ENCODE measurements at places on chromosomes 5 and 9. TPM values are rescaled to one million over a fixed set of nuclear protein-coding genes. Genes with fewer than 3 reads are reported as not detected.

Gene RICTOR
- total RNA-seq: 31.2 TPM

Gene TAS2R1
- total RNA-seq: not detected

Gene CCDC192
- total RNA-seq: not detected

DNA sequence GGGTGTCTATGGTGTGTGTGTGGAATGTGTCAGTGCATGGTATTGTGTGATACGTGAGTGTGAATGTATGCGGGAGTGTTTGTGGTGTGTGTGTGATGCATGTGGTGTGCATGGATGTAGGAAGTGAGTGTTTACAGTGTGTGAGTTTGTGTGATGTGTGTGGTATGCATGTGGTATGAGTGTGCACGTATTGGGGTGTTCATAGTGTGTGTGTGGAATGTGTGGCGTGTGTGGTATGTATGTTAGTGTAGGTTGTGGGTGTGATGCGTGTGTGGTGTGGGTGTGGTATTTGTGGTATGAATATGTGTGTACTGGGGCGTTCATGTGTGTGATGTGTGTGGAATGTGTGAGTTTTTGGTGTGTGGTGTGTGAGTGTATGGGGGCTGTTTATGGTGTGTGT, 40.1 kb upstream of the BICD2 start:
- DNase-seq: no peak

- DNase-seq: no peak
Observed at GRCh38 chr9:34997379-34997781, 7.8 kb downstream of the DNAJB5 start.

Gene FSTL4
- not detected for total RNA-seq

- DNase-seq: no peak
Observed at GRCh38 chr5:149869411-149869821, 75.2 kb downstream of the PDE6A start.

Gene GAPT
- not detected for total RNA-seq

DNA sequence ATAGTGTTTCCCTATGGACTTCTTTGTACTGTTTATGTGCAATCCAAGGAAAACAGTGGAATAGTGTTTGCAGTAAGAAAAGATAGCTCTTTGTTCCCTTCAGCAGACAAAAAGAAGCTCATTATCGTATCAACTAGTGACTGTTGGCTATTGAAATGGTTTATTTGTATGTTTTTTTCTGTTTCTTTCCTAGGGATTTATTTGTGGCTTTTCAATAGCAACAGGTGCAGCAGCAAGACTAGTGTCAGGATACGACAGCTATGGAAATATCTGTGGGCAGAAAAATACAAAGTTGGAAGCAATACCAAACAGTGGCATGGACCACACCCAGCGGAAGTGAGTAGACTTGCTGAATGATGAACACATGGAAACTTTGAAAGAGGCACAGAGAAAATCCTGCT, 65.1 kb downstream of the SLC44A1 start:
- DNase-seq: no peak

DNA sequence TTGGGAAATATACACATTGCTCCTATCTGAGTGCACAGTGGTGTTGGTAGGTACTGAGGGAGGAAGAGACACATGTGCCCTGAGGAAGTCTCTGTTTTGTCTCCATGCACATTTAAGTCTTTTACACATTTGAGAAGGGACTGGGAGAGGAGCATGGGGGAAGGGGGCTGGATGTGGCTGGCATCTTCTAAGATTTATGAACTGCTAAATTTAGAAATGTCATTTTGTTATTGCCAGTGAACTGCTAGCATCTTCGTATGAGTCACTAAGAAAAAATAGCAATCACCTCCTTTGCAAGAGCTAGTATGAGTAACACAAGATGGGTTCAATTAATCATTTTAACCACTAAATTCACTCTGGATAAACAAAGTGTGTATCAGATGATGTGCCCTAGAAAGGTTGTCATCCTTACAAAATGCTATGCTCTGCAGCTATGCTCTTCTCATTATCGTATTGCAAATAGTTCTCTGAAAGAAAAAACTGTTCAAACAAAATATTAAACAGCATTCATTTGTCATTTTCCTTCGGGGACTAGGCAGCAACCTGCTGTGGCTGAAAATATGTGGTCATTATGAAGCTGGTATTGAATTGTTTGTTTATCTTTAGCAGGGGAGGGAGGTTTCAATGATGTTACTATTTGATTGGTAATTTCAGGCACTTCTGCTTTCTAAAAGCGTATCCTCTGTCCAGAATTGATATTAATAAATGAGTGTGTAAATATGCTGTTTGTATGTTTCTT, 236.5 kb downstream of the DMRTA1 start:
- DNase-seq: no peak

Gene SHROOM1
- total RNA-seq: 3.2 TPM

GRCh38 chr5:67170767-67171166, 25.8 kb downstream of the CD180 start:
- DNase-seq: no peak

Gene IL5
- total RNA-seq: not detected

Gene PCA3
- total RNA-seq: not detected

Gene IFNK
- not detected for total RNA-seq

DNA sequence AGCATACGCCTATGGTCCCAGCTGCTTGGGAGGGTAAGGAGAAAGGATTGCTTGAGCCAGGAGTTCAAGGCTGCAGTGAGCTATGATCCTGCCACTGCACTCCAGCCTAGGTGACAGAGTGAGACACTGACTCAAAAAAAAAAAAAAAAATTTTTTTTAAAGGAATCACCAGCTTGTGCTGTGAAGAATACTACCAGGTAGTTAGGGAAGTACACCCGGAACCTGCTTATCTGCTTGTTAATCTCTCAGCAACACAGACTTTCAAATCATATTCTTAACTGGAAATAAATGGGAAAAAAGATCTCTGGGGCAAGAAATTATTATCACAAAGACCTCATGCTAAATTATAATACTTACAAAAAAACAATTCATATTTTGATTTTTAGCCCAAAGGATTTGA, 26.4 kb upstream of the PRRC2B start:
- DNase-seq: no peak

Gene UGCG
- total RNA-seq: 70.4 TPM

- no peak for DNase-seq
Observed at GRCh38 chr9:107546859-107547258, 57.3 kb upstream of the KLF4 start.

- no peak for DNase-seq
Observed at GRCh38 chr5:14191325-14191724, 48.2 kb downstream of the TRIO start.
